ENCODE measurements at places on chromosomes 13 and 19. TPM values are rescaled to one million over a fixed set of nuclear protein-coding genes. Genes with fewer than 3 reads are reported as not detected.
A peak's percentile ranks its signal among the peaks of the same experiment; 100 is the strongest.

DNA sequence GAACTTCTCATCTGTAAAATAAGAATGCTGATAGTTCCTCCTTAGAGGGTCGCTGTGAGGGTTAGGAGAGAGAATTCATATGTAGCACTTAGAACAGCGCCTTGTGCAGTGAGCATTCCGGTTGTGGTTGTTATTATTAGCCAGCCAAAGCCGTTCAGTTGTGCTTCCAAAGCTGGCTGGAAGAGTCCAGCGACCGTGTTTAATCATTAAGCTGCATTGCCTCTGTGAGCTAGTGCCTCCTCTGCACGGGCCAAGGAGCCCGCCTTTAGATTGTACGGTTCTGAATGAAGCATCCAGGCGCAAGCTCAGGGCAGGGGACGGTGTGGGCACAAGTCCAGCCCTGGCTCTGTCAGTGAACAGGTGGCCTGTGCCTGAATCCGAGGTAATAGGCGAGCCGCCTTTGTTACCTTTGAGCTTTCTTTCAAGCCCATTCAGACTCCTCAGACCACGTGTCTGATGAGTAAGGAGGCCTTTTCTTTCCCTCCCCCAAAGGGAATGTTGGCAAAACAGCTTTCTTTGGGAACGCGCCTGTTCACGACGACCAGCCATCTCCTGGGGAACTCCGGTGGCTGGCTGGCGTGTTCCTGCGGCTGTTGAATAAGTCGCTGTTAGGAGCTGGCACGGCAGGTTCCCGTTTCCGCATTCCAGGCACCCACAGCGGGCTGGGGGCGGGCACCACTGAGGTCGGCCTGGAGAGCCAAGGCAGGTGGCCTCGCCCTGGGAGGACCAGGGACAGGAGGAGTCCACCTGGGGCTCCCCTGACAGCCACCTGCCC lies 25.1 kb downstream of the SIPA1L3 start:
- H3K4me1 ChIP-seq = no peaks in the 10 kb centered on the region
- no peaks in the 10 kb centered on the region for H3K27me3 ChIP-seq
- H3K36me3 ChIP-seq = peaks cover 2% of the 10 kb centered on the region
- peak overlapping the region; percentile 86 for H3K27ac ChIP-seq

DNA sequence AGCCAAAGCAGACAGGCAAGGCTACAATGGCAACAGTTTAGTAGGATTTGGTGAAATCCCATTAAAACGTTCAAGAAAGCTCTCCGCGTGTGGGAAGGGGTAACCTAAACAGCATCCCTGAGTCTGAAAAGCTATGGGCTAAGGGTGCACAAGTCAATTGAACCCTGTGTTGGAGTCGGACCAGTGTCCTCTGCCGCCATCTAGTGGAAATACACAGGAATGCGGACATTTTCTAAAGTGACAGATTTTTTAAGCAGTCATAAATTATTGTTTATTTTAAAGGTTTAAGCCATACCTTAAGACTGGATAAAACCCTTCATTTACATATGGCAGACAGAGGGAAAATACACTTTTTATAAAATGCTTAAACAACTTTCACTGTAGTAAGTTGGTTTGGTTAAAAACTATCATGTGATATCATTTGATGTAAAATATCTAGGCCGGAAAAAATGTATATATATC lies 26.5 kb upstream of the LSM14A start:
- no peaks in the 10 kb centered on the region for H3K36me3 ChIP-seq
- no peaks in the 10 kb centered on the region for H3K4me1 ChIP-seq
- peak; percentile 69 for DNase-seq
- H3K27ac ChIP-seq = no peak overlapping the region
- H3K27me3 ChIP-seq = no peaks in the 10 kb centered on the region

DNA sequence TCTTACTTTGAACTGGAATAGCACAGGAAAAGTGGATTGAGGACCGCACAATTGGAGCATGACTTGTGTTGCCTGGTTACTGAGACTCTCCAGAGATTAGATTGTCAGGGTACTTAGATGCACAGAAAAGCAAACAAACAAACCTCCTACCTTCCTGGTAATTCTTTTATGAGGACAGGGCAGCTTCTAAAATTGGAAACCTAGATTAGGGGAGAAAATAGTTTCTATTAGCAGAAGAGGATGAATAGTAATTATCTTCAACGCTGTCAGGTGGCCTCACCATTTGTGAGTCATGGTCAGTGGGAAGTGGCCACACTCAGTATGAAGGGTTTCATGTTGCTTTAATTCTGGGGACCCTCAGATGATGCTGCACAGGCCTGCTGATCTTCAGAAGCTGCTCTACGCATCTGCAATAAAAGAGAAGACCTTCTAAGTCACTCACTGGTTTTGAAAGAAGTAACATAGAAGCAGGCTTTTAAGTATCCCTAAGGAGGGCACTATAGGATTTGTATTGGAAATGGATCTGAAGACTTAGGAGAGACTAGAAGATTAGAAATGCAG lies 106.8 kb downstream of the LACC1 start:
- H3K27me3 ChIP-seq = no peaks in the 10 kb centered on the region
- no peak overlapping the region for H3K4me3 ChIP-seq
- H3K4me1 ChIP-seq = no peaks in the 10 kb centered on the region
- DNase-seq = peak; percentile 32

DNA sequence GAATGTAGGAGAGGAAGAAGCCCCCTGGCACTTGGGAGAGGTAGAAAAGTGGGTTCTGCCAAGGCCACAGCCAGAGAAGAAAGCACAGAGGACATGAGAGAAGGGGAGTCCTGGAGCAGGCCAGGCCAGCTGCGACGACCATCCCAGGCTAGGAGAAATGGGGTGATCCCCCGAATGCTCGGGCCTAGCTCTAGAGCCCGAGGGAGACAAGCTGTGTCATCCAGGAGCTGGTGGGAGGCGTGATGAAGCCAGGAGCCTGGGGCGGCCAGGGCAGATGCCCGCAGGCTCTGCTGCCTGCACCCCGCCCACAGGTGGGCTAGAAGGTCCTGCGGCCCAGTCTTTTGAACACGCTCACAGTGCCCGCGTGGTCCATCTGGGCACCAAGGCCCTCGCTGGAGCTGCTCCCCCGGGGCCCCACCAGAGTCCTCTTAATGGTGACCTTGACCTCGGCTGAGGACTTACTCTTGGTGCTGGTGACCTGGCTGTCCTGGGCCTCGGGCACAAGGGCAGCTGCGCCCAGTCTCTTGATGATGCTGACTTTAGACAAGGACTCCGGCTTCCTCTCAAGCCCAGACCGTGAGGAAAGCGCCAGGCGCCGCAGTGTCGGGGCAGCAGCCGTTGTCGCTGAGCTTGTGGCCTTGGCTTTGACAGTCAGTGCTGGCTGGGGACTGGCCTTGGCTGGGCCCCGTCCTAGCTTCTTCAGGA lies 26.5 kb downstream of the C19orf47 start:
- no peak overlapping the region for H3K4me3 ChIP-seq
- no peak overlapping the region for H3K27ac ChIP-seq
- H3K36me3 ChIP-seq = peaks cover 21% of the 10 kb centered on the region
- no peaks in the 10 kb centered on the region for H3K27me3 ChIP-seq

DNA sequence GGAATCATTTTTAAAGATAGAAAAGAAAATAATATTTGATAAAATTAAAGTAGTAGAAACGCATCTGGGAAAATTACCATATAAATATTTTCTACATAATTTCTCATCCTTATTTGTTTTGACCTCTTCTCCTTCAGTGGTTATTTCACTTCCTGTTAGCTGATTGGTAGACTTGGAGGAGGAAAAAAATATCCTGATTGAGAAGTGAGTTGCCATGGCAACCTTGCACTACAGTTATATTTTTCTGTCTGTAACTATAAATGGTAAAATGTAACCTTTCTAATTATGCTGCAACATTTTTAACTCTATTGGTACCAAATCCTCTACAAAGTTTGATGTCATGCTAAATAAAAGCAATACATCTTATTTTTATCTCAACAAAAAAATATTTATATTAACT lies 45.2 kb downstream of the SCEL start:
- peak; percentile 4 for DNase-seq
- H3K27ac ChIP-seq = no peak overlapping the region

DNA sequence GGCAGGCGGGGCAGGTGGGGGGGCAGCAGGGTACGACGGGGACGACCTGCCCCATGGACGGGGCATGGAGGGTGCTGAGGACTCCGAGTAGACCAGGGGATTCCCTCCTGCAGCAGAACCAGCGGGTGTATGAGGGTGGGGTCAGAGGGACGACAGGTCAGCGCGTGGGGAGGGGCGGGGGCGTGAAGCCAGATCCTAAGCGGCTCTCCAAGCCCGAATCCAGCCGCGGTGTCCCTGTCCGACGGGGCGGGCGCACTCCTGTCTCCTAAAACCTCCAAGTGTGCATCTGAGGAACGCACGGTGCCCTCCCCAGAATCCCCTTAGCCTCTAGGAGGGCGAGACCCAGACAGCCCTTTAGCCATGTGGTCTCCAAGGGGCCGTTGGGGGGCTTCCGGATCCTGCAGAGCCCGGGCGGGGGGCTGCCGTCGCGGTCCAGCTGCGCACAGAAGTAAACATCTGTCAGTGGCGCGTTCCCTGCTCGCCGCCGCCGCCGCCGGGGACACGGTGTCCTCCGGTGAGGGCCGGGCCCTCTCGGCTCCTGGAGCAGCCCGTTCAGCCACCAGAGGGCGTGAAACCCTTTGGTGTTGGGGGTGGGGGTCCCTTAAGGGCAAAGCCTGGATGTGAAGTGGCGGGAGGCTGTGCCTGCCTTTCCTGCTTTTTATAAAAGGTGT lies 730 bp downstream of the NRTN start:
- H3K27me3 ChIP-seq = no peaks in the 10 kb centered on the region
- H3K27ac ChIP-seq = peak overlapping the region; percentile 71

DNA sequence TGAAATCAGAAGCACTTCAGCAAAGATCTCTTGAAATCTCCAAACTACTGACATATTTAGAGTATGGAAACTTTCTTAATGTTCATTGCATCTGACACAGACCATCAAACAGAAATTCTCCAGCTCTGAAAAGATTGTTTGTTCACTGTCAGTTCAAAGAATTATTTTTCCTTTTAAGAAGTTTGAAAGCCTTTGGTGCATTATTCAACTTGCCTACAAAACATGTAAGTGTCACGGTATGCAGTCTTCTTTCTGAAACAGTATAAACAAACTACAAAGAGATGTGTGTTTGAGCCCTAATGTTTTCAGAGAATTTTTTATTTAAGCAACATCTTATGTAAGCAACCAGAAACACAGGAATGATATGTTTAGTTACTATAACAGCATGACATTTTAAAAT lies 125.4 kb downstream of the FGF14 start:
- no peaks in the 10 kb centered on the region for H3K27me3 ChIP-seq
- no peak for DNase-seq
- no peak overlapping the region for H3K27ac ChIP-seq
- peaks cover 5% of the 10 kb centered on the region for H3K4me1 ChIP-seq
- H3K36me3 ChIP-seq = no peaks in the 10 kb centered on the region
- H3K4me3 ChIP-seq = no peak overlapping the region

DNA sequence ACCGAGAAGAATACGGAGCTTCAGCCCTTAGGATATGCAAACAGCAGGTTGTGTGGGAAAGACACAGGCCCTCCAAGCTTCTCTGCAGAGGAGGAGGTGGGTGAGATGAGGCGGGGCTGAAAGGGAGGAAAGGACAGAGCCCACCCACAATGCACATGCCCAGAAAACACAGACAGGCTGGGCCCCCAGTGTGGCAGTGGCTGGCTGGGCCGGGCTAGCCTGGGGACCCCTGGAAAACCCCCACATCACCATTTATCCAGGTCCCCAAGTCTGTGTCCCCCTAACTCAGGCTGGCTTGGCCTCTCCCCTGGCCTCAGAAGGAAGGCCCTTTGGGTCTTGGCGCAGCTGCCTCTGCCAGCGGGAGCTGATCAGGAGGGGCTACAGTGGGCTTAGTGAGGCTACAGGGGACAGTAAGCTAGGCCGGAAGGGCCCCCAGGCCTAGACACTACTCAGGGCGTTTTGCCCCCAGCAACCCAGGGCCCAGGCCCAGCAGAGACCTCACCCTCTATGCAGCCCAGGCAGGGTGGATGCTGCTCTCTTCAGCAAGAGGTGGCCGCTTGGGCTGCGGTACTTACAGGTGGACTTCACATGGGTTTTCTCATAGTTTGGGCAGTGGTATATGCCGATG lies 119.5 kb downstream of the TUBA3C start:
- DNase-seq = no peak
- no peaks in the 10 kb centered on the region for H3K4me1 ChIP-seq
- no peaks in the 10 kb centered on the region for H3K27me3 ChIP-seq
- H3K36me3 ChIP-seq = no peaks in the 10 kb centered on the region
- H3K27ac ChIP-seq = no peak overlapping the region
- H3K4me3 ChIP-seq = no peak overlapping the region

DNA sequence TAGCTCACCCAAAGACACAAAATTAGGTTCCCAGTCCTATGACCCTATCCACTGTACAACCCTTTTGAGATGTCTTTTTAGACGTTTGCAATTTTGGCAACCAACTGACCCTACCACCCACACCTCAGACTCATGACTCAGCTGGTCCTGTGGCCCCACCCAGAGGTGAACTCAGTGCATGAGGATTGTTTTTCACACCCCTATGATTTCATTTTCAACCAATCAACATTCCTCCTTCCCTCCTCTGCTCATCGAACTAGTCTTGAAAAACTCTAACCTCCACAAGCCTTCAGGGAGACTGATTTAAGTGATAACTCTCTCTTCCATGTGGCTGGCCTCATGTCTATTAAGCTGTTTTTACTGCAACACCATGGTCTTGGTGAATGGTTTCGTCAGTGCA lies 350.7 kb downstream of the UQCRFS1 start:
- H3K36me3 ChIP-seq = no peaks in the 10 kb centered on the region
- H3K27me3 ChIP-seq = no peaks in the 10 kb centered on the region
- no peak overlapping the region for H3K27ac ChIP-seq
- H3K4me3 ChIP-seq = no peak overlapping the region
- DNase-seq = no peak

DNA sequence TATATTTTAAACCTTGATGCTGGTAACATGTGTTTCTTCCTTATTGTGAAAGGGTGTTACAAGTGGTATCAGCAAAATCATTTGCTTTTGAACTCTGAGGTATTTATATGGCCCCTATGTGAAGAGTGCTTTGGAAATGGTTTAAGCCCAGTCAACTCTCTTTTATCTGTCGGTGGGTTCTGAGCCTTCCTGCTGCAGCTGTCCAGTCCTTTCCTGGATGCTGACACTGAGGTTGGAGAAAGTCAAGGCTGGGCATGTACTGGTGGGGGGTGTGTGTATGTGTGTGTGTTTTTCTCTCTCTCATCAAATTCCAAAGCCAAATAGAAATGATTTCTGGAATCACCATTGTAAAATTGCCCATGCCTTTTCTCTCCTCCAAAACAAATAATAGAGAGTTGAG lies 221.2 kb downstream of the LMO7 start:
- H3K4me1 ChIP-seq = no peaks in the 10 kb centered on the region
- H3K4me3 ChIP-seq = no peak overlapping the region
- H3K27me3 ChIP-seq = no peaks in the 10 kb centered on the region
- DNase-seq = no peak
- H3K36me3 ChIP-seq = peaks cover 2% of the 10 kb centered on the region

- no peak overlapping the region for H3K27ac ChIP-seq
- H3K36me3 ChIP-seq = no peaks in the 10 kb centered on the region
- no peak overlapping the region for H3K4me3 ChIP-seq
Measured at GRCh38 chr13:84609716-84610115, 727.4 kb upstream of the SLITRK1 start.

C19orf18 gene
- total RNA-seq = 1.2 TPM

ADGRE3 gene
- 1.6 TPM for total RNA-seq

GRIK5 gene
- total RNA-seq = 1.6 TPM

PGPEP1 gene
- 14.0 TPM for total RNA-seq

C19orf38 gene
- total RNA-seq = 9.0 TPM

ZNF426 gene
- total RNA-seq = 24.0 TPM

Data from lung (tissue), 17 donors.